WERI-Rb-1 (cell line): ENCODE measurements at places on chromosomes 16 and 17.

DNA sequence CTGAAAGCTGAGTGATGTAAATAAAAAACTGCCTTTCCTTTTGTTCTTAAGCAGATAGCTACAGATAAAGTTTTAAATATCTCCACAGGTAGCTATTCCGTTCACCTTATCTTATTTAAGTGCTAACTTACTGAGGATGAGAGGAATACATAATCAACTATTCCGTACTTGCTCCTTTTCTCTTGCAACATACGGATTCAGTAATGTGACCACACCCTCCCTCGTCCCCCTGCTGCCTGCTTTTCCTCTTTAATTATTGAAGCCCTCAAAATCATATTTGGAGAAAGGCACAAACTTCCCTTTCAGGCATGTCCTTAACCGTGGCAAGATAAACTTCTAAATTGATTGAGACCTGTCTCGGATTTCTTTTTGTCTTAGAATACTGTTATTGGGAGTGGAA lies 101.4 kb downstream of the MAP2K4 start:
- DNase-seq, result no peak

DNA sequence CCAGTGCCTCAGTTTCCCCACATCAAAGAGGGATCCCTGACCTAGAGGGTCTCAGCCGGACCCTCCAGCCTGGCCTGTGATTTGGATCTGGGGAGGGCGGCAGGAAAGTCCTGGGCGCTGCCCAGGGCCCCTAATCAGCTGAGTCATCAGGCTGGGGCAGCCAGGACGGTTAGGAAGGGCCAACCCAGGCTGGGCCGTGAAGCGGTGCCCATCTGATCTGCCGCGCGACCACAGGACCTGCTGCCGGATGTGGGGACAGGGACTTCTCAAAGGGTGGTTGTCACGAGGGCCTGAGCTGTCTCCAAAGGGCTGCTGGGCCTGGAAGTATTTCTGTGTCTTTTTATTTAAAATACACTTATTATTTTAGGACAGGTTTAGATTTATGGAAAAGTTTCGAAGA lies 4.4 kb downstream of the TPSAB1 start:
- DNase-seq, result peak; percentile 5

- DNase-seq, result no peak
Measured at GRCh38 chr17:13420878-13421277, 180.9 kb downstream of the HS3ST3A1 start.

GRCh38 chr17:81683208-81683583 lies 401 bp downstream of the ARL16 start:
- DNase-seq, result peak; percentile 47

- no peak for DNase-seq
Measured at GRCh38 chr17:27540318-27541101, 84.3 kb downstream of the KSR1 start.

- peak; percentile 37 for DNase-seq
Measured at GRCh38 chr17:59328601-59329000, 2.9 kb upstream of the YPEL2 start.

GRCh38 chr17:64424324-64424849 lies 24.5 kb upstream of the MILR1 start:
- no peak for DNase-seq

- no peak for DNase-seq
Measured at GRCh38 chr16:53213542-53213941, 158.8 kb downstream of the CHD9 start.

DNA sequence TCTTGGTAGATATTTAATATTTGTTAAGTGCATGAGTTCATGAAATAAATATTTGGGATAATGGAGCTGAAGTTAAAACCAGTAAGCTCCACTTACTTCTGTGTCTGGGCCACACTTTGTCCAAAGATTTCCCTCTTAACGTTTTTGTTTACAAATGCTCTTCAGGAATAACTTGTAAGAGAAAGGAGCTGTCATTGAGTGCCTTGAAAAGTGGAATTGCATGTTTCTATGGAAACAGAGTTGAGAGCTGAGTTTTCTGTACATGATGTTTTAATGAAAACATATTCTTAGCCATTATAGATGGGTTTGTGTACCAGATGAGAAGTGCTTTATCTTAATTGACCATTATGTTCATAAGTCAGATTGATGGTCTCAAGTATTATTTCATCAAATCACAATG lies 1045.4 kb upstream of the EEF2KMT start:
- no peak for DNase-seq

DNA sequence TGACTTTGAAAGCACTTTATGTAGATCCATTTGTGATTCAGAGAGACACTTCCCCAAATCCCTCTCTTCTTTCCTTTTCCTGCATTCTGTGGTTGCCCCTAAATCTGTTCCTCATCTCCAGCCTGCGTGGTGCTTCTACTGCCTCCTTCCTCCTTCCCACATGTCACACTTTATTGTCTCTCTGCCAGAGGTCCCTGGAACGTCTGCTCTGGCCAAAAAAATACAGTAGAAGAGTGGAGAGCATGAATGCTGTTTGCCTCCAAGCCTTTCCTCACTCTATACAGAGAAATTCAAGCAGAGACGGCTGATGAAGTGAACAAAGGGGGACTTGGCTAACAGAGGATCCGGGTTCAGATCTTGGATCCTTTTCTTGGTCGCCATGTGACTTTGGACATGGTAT lies 22.8 kb upstream of the IRX3 start:
- DNase-seq, result no peak

DNA sequence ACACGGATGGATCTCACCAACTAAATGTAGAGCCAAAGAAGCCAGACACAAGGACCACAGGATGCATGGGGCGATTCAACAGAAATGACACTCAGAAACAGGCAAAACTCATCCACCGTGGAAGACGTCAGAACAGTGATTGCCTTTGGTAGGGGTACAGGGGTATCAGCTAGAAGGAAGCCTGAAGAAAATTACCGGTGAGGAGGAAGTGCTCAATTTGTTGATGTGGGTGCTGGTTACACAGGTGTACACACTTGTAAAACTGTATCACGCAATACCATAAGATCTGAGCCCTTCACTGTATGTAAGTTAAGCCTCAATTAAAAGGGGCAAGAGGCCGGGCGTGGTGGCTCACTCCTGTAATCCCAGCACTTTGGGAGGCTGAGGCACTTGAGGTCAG lies 226.1 kb downstream of the C16orf78 start:
- DNase-seq, result no peak

DNA sequence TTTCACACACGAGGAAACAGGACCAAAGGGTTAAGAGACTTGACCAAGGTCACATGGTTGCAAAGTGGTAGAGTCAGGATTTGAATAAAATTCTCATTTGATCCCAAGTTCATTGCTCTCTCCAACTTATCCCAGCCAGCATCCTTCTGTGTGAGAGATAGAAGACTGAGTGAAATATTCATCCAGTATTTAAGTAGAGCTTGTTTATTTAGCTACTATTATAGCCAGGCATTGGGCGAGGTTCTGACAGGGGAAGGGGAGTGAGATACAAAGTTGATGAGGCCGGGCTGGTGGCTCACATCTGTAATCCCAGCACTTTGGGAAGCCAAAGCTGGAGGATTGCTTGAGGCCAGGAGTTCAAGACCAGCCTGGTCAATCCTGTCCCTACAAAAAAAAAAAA lies 4.4 kb downstream of the ITGAL start:
- DNase-seq, result no peak

DNA sequence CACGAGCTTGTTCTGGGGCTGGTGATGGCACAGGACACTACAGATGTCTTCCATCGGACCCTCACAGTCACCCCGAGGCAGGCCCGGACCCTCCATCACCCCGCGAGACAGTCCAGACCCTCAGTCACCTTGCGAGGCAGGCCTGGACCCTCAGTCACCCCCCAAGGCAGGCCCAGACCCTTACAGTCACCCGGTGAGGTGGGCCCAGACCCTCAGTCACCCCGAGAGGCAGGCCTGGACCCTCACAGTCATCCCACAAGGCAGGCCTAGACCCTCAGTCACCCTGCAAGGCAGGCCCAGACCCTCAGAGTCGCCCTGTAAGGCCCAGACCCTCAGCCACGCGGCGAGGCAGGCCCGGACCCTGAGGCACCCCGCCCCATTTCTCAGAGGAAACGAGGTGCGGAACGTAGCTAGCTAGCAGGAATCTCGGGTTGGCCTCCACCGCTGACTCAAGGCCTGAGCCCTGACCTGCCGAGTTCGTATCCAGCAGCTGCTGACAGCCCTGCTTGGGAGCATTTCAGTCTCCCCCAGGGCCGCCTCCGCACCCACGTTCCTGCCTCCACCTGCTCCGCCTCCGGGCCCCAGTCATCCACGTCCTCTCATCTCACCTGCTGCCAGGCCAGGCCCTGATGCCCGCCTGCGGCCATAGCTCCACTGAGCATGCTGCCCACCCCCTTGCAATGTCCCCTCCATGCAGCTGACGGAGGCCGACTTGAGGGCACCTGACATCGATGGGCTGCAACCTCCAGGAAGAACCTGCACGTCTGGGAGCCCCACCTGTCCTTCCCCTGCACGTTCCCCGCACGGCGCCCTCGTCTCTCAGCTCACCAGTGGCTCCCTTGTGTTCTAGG lies 28.7 kb downstream of the RPH3AL start:
- DNase-seq, result no peak

DNA sequence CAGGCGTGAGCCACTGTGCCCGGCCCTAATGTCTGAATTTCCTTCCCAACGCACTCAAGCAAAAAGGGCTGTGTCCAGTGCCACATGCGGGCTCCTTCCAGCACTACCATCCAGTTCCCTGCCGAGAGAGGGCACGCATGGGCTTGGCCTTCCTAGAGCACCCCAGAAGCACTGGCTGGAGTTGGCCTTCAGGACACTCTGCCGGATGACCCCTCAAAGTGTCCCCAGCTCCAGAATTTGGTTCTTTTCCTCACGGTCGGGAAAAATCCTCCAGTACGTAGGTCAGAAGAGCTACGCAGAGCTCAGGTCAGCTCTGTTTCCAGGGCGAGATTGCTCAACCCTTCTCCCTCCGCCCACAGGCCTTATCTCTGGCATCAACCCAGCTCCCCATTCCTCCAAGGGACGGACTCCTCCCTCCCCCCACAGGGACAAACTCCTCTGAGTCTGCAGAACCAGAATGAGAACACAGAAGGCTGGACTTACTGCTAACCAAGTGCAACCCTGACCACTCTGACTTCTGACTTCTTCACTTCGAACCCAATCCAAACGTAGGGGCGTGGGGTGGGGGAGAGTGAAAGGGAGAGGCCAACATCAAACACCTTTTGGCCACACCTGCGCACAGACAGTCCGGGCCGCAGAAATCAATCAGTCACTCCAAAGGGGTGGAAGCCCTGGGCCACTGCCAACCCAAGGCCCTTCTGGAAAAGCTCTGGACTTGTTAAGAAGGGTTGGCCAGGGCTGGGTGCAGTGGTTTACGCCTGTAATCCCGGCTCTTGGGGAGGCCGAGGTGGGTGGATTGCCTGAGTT lies 3.6 kb downstream of the CDC42EP4 start:
- DNase-seq, result no peak

- DNase-seq, result peak; percentile 38
Measured at GRCh38 chr17:64158406-64158805, 28.5 kb upstream of the ERN1 start.

- DNase-seq, result no peak
Measured at GRCh38 chr16:69286941-69287713, 24.0 kb upstream of the VPS4A start.

DNA sequence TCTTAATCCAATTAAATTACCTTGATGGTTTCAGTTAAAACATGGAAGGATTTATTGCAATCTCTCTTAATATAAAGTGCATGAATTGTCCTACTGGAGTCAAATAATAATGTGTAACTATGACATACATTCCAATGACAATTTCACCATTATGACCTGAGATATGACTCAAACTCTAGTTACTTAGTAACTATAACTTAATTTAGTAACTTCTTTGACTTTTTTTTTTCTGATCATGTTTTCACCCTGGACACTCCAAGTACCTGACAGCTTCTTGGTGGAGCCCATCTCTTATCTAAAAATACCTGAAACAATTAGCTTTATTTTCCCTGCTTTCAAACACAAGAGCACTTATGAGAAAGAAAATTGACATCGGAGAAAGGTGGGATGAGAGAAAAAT lies 123.7 kb downstream of the STX8 start:
- no peak for DNase-seq

DNA sequence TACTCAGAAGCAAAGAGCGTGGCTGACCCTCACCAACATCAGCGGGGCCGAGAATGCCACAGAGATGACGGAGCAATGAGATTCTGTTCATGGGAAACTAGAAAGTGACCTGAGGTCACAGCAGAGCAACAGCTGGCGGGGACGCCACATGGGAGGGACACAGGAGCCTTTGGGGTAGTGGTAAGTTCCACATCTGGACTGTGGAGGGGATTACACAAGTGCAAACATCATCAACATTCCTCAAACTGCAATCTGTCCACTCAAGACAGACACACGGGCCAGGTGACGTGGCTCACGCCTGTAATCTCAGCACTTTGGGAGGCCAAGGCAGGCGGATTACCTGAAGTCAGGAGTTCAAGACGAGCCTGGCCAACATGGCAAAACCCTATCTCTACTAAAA lies 11.2 kb downstream of the HAGH start:
- no peak for DNase-seq

DNA sequence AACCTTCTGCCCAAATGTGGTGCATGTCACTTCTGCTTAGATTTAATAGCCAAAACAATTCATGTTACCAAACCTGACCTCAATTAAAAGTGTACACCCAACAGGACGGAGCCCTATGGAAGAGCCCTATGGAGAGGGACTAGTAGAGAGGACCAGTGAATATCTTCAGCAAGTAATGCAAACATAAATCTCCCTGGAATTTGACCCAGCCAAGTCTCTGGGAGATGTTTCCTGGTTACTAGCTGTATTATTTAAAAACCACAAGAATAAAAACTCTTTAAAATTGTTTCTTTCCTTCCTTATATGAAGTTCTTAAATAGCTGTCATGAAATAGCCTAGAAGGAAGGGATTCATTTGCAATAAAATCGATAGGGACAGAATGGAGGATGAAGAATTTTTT lies 255.8 kb downstream of the CDH11 start:
- DNase-seq, result no peak

GRCh38 chr17:17232303-17232621 lies 4.7 kb downstream of the FLCN start:
- DNase-seq, result no peak

GRCh38 chr17:44775838-44776621 lies 17.2 kb downstream of the ADAM11 start:
- DNase-seq, result peak; percentile 100

DNA sequence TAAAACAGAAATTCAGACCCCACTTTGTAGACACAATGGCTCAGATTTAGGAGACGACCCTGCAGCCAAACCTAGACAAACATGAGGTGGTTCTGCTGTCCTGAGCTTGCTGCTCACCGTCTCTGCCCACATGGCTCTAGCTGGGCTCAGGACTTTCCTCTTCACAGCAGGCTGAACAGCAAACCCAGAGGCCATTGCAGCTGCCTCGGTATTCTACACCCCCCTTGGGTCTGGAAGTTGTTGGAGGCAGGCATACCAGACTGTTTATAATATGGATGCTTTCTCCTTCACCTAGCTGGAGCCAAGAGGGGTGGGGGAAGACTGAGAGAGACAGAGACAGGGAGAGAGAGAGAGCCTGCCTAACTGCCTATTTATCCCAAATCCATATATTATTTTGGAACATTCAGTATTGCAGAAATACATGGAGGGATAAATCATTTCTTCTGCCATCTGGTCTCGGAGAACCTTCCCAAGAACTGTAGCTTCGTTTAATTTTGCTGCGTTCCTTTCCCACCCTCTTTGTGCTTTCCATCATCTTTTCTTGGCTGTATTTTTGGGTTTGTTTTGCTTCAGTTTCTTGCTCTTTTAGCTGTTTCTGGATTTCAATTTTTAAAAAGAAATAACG lies 628.2 kb upstream of the RBFOX1 start:
- DNase-seq, result no peak

GRCh38 chr16:16184594-16184993 lies 38.7 kb downstream of the ABCC6 start:
- no peak for DNase-seq
